ENCODE measurements at places on chromosomes 7 and 10. TPM values are rescaled to one million over a fixed set of nuclear protein-coding genes. Genes with fewer than 3 reads are reported as not detected.

DNA sequence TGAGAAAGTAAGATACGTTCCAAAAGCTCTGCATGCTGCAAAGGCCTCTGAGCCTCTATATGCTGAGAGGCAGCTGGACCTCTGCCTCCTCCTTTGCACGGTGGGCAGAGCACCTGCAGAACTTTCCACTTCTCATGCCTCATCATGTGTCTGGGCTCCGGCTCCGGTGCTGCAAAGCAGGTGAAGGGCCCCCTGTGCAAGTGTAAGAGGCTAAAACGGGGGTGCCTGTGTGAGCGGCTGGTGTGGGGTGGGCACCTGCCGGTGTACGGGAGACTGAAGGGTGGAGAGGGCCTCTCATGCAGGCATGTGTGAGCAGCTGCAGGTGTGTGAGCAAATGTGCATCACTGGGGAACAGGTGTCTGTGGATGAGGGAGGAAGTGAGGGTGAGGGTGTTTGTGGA is 121.0 kb downstream of the KCNMA1 start:
- no peak for DNase-seq

DNA sequence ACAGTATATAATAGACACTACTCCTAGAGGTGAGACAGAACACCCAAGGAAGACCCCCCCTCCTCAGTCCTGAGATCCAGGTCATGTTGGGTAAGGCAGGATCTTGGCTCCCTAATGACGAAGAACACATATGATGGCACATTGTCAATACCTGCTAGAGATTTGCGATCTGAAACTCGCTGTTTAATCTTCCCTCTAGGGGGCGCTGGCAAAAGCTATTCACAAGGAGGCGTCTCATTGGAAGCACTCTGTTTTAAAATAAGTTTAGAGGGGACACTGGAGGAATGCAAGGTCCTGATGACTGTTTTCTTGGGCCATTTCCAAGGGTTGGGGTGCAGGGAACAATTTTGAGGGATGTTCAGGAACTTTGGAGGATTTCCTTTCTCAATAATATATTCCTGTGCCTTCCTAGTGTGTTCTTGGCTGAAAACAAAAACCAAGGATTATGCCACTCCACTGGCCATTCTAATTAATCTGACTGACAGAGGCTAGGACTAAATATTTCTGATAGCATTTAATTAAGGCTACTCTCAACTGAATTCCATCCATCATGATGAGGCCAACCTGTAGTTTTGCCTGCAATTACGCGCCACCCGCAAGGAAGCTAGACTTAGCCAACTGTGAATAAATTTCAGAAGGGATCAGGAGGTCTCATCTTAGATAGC is 1013.8 kb upstream of the MBL2 start:
- no peak for DNase-seq

Gene HOXA7
- not detected for total RNA-seq

Gene EPO
- total RNA-seq = not detected

Gene LIPJ
- total RNA-seq = not detected

Gene JCAD
- total RNA-seq = 0.05 TPM

- DNase-seq = peak; percentile 73
These were observed 84.8 kb upstream of the COL13A1 start for GRCh38 chr10:69716711-69717560.

DNA sequence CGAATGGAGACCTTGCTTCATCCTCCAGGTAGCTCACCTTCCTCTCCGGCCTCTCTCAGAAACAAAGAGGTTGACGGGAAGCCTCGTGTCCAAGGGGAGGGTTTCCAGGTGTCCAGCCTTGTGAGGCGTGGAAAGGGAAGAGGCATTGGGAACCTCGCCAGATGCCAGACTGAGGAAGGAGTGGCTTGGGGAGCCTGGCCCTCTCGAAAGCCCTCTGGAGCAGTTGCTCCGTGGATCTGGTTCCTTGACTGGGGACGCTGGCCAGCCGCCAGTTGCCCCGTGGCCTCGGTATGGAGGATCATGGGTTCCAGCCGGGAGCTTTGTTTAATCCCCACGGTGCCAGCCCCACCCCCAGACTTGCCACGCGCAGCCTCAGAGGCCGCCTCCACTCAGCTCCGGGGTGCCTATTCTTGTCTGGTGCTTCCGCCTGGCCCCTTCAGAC is 30.3 kb upstream of the SUN1 start:
- no peak for DNase-seq

- DNase-seq = no peak
These were observed 744 bp upstream of the BICC1 start for GRCh38 chr10:58511765-58512490.
